Spleen (tissue), 13 donors: ENCODE measurements at places on chromosomes 1 and 21. TPM values are rescaled to one million over a fixed set of nuclear protein-coding genes. Genes with fewer than 3 reads are reported as not detected.
A peak's percentile ranks its signal among the peaks of the same experiment; 100 is the strongest.

Gene SPRR2D
- not detected for total RNA-seq

Gene HIVEP3
- total RNA-seq, result 21.2 TPM

Gene ANGPTL1
- total RNA-seq, result 18.8 TPM

Gene HRNR
- not detected for total RNA-seq

Gene LEMD1
- not detected for total RNA-seq

Gene SEMA6C
- 3.1 TPM for total RNA-seq

Gene SAMD13
- 1.3 TPM for total RNA-seq

Gene HTR6
- not detected for total RNA-seq

Gene S100A7A
- total RNA-seq, result not detected

DNA sequence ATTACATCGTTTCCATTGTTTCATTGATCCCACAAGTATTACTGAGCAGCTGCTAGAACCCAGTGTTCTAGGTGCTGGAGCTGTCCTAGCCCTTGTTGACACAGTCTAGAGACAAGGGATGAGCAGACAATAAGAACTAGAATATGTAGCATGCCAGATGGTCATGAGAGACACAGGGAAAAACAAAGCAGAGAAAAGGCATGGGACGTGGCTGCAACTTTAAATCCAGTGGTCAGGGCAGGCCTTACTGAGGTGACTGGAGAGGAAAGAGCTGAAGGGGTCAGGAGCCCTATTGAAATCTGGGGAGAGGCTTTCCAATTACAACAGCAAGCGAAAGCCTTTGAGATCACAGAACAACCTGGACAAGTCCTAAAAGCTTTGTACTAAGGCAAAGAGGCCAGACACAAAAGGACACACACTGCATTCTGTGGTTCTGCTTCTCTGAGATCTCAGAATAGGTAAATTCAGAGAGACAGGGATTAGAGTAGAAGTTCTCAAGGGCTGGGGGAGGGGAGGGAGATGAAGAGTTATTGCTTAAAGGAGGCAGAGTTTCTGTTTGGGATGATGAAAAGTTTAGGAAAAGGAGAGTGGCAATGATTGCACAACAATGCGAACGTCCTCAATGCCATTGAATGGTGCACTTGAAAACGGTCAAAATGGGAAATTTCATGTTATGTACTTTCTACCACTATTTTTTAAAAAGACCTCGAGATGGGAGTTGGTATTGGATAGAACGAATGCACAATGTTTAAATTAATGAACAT is 467.4 kb upstream of the VAMP3 start:
- H3K27me3 ChIP-seq, result peaks cover 26% of the 10 kb centered on the region
- no peak overlapping the region for H3K27ac ChIP-seq
- H3K36me3 ChIP-seq, result no peaks in the 10 kb centered on the region
- no peak overlapping the region for H3K4me3 ChIP-seq

DNA sequence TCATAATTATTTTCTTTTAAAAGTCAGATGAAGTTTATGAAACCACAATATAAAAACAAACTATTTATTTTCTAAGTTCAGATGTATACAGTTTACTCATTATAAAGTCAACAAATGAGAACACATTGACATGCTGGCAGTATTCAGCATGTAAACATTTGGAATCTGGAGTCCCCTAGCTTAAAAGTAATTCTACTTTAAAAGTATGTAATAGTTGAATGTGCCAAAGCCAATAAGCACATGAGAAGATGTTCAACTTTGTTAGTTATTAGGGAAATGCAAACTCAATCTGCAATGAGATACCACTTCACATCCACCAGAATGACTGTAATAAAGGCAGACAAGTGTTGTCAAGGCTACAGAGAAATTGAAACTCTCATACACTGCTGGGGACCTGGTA is 96.6 kb downstream of the RYR2 start:
- H3K36me3 ChIP-seq, result no peaks in the 10 kb centered on the region
- DNase-seq, result no peak
- H3K4me3 ChIP-seq, result no peak overlapping the region
- H3K27ac ChIP-seq, result no peak overlapping the region

DNA sequence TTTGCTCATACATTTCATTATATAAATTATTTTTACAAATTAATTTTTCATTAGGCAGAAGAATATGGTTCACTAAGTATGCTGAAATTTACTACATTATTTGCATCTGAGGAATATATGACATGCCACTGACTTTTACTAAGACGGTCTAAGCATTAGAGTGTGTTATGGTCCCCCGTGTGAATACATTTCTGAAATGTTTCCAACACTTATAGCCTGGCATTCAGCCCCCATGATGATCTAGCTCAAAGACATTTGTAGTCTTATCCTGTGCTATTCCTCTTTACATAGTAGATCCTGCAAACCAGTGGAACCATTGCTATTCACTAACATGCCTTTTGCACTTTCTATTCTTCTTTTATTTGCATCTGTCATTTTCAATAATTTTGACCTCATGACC is 1878.0 kb downstream of the MRPL39 start:
- no peaks in the 10 kb centered on the region for H3K27me3 ChIP-seq
- no peak for DNase-seq
- no peaks in the 10 kb centered on the region for H3K4me1 ChIP-seq
- H3K4me3 ChIP-seq, result no peak overlapping the region

DNA sequence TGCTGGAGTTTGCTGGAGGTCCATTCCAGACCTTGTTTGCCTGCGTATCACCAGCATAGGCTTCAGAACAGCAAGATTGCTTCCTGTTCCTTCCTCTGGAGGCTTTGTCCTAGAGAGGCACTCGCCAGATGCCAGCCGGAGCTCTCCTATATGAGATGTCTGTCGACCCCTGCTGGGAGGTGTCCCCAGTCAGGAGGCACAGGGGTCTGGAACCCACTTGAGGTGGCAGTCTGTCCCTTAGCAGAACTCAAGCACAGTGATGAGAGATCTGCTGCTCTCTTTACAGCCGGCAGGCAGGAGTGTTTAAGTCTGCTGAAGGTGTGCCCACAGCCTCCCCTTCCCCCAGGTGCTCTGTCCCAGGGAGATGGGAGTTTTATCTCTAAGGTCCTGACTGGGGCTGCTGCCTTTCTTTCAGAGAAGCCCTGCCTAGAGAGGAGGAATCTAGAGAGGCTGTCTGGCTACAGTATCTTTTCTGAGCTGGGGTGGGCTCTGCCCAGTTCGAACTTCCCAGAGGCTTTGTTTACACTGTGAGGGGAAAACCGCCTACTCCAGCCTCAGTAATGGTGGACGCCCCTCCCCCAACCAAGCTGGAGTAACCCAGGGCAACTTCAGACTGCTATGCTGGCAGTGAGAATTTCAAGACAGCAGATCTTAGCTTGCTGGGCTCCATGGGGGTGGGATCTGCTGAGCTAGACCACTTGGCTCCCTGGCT is 205.0 kb downstream of the GPR52 start:
- peaks cover 5% of the 10 kb centered on the region for H3K36me3 ChIP-seq
- no peak overlapping the region for H3K27ac ChIP-seq
- H3K4me1 ChIP-seq, result no peaks in the 10 kb centered on the region
- no peak overlapping the region for H3K4me3 ChIP-seq
- H3K27me3 ChIP-seq, result no peaks in the 10 kb centered on the region

DNA sequence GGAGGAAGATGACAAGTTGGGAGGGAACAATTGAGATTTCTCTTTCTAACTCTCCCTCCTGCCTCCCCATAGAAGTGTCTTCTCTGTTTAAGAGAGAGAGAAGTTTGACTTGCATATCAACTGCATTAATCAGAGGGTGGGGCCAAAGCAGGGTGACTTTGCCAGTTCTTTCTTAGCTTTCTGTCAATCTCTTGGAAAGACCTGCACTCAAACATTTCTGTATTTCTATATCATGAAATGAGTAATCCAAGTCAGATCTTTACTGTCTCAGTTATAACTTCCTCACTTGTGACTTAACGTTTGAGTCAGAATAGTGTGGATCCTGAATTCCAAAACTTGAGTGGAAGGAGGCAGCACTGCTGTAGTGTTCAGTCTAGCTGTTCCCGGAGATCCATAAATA is 180.8 kb upstream of the KCNK2 start:
- no peak overlapping the region for H3K27ac ChIP-seq
- H3K4me3 ChIP-seq, result no peak overlapping the region
- no peaks in the 10 kb centered on the region for H3K27me3 ChIP-seq
- no peaks in the 10 kb centered on the region for H3K4me1 ChIP-seq

- H3K4me3 ChIP-seq, result no peak overlapping the region
- no peaks in the 10 kb centered on the region for H3K27me3 ChIP-seq
- H3K27ac ChIP-seq, result no peak overlapping the region
- no peaks in the 10 kb centered on the region for H3K4me1 ChIP-seq
- no peak for DNase-seq
- H3K36me3 ChIP-seq, result no peaks in the 10 kb centered on the region
Observed at GRCh38 chr1:209721323-209721722, 16.7 kb downstream of the HSD11B1 start.

DNA sequence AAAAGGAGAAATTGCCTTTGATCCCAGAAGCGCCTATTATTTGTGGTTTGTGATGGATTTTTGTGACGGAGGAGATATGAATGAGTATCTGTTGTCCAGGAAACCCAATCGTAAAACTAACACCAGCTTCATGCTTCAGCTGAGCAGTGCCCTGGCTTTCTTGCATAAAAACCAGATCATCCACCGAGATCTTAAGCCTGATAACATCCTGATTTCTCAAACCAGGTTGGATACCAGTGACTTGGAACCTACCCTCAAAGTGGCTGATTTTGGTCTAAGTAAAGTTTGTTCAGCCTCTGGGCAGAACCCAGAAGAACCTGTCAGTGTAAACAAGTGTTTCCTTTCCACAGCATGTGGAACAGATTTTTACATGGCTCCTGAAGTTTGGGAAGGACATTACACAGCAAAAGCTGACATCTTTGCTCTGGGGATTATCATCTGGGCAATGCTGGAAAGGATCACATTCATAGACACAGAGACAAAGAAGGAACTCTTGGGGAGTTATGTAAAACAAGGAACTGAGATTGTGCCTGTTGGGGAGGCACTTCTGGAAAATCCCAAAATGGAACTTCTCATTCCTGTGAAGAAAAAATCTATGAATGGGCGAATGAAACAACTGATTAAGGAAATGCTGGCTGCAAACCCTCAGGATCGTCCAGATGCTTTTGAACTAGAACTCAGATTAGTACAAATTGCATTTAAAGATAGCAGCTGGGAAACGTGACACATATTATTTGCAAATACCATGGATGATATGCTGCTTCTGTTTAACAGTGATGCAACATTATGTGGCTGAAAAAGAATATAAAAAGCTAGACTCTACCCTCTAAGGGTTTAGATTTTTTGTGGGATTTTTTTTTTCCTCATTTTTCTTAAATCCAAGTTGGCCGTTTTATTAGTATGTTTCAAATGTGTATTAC is 10.5 kb downstream of the PDIK1L start:
- no peaks in the 10 kb centered on the region for H3K27me3 ChIP-seq
- H3K4me1 ChIP-seq, result peaks cover 27% of the 10 kb centered on the region
- peak overlapping the region; percentile 41 for H3K27ac ChIP-seq
- no peak overlapping the region for H3K4me3 ChIP-seq
- peaks cover 33% of the 10 kb centered on the region for H3K36me3 ChIP-seq

DNA sequence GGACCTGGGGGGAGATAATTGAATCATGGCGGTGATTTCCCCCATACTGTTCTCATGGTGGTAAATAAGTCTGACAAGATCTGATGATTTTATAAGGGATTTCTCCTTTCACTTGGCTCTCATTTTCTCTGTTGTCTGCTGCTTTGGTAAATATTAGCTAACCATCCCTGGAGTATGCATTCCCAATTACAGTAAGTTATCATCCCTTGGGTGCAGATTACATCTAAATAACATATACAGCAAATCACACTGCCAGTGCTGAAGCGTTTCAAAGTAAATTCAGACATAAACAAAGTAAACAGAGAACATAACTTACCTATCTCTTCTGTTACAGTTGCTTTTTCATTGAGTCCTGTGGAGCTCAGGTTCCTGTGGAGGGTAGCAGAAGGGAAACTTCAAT is 38.6 kb upstream of the IGSF3 start:
- DNase-seq, result no peak
- H3K36me3 ChIP-seq, result no peaks in the 10 kb centered on the region
- H3K27ac ChIP-seq, result no peak overlapping the region
- H3K4me1 ChIP-seq, result no peaks in the 10 kb centered on the region
- H3K27me3 ChIP-seq, result no peaks in the 10 kb centered on the region

- no peak overlapping the region for H3K27ac ChIP-seq
- no peak overlapping the region for H3K4me3 ChIP-seq
- no peak for DNase-seq
- no peaks in the 10 kb centered on the region for H3K4me1 ChIP-seq
Observed at GRCh38 chr1:228309326-228310067, 97.1 kb downstream of the TRIM11 start.

- no peak overlapping the region for H3K4me3 ChIP-seq
- H3K4me1 ChIP-seq, result no peaks in the 10 kb centered on the region
- H3K27ac ChIP-seq, result no peak overlapping the region
- H3K36me3 ChIP-seq, result no peaks in the 10 kb centered on the region
Observed at GRCh38 chr1:65189576-65190115, 41.6 kb downstream of the AK4 start.

- H3K4me1 ChIP-seq, result no peaks in the 10 kb centered on the region
- H3K27ac ChIP-seq, result peak overlapping the region; percentile 91
- H3K27me3 ChIP-seq, result no peaks in the 10 kb centered on the region
- no peaks in the 10 kb centered on the region for H3K36me3 ChIP-seq
- DNase-seq, result peak; percentile 95
Observed at GRCh38 chr1:226679853-226680516, 59.1 kb downstream of the ITPKB start.

- no peak overlapping the region for H3K27ac ChIP-seq
- no peak overlapping the region for H3K4me3 ChIP-seq
- no peaks in the 10 kb centered on the region for H3K27me3 ChIP-seq
- H3K36me3 ChIP-seq, result no peaks in the 10 kb centered on the region
Observed at GRCh38 chr1:67061266-67061665, 7.3 kb upstream of the SLC35D1 start.
